ENCODE measurements at places on chromosomes 11 and 22.

- no peak for DNase-seq
These were observed 1043.8 kb downstream of the BRD1 start for GRCh38 chr22:48783821-48784266.

DNA sequence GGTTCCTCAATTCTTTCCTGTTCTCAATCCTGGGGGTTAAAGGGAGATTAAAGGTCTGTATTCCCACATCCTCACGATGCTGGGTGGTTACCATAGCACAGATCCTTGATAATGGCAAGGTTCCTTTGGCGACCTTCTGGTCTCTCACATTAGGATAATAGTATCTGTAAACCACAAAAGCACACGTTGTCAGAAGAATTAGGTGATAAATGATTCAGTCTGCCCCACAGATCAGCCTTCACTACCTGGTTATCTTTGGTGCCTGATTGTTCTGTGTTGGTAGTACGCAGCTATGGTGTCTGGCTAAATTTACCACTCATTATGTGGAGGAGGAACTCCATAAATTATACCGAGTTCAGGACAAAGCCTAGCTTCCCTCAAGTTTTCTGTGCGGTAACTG, 78.4 kb downstream of the C2CD3 start:
- no peak for DNase-seq

- no peak for DNase-seq
These were observed 269.3 kb upstream of the PITPNB start for GRCh38 chr22:28188178-28188879.

- no peak for DNase-seq
These were observed 58.2 kb upstream of the PRSS23 start for GRCh38 chr11:86741839-86742805.

DNA sequence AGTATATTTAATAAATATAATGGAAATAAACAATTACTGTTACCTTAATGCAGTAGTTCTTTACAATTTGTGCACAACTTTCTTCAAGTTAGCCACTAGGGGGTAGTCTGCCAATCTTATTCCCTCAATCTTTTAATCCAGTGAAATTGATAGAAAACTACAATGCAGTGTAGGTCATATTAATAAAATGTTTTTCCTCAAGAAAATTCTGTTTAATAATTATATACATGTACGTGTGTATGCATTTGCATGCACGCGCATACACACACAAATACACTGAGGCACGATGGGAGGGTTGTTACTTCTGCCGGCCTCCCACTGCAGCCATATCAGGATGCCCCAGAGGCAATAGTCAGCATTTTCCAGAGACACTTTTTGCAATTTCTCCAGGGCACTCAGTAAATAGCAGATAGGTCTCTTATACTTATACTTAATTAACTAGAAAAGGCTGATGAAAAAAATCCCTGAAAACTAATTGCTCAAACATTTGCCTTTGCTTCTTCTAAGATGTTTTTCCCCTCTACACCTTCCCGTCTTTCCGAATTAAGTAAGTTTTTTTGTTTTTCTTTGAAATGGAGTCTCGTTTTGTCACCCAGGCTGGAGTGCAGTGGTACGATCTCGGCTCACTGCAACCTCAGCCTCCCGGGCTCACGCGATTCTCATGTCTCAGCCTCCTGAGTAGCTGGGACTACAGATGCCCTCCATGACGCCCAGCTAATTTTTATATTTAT, 3.1 kb downstream of the GAB2 start:
- no peak for DNase-seq

GRCh38 chr22:49107561-49107960, 720.1 kb downstream of the BRD1 start:
- DNase-seq: no peak

DNA sequence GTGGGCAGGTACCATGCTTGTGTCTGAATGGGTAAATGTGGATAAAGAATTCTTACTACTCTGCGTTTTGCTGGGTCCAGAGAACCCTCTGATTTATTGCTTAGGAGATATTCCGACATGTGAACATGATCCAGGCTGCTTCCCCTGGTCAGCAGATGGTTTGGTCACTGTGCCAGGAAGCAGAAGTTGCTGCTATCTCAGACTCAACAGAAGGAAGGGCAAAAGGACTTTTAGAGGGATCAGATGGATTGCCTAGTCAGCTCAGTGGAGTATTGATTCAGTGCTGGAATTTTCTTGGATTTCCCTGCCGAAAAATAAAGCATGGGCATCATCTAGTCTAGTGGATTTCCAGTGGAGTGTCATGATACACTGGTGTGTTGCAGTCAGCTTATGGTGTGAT, 440.1 kb downstream of the NTM start:
- no peak for DNase-seq

GRCh38 chr11:4699697-4700435, 2.2 kb upstream of the OR51E2 start:
- DNase-seq: no peak

GRCh38 chr11:83661491-83662350, 375.6 kb upstream of the CCDC90B start:
- no peak for DNase-seq

- no peak for DNase-seq
These were observed 737.8 kb downstream of the FAM181B start for GRCh38 chr11:81995889-81996288.

DNA sequence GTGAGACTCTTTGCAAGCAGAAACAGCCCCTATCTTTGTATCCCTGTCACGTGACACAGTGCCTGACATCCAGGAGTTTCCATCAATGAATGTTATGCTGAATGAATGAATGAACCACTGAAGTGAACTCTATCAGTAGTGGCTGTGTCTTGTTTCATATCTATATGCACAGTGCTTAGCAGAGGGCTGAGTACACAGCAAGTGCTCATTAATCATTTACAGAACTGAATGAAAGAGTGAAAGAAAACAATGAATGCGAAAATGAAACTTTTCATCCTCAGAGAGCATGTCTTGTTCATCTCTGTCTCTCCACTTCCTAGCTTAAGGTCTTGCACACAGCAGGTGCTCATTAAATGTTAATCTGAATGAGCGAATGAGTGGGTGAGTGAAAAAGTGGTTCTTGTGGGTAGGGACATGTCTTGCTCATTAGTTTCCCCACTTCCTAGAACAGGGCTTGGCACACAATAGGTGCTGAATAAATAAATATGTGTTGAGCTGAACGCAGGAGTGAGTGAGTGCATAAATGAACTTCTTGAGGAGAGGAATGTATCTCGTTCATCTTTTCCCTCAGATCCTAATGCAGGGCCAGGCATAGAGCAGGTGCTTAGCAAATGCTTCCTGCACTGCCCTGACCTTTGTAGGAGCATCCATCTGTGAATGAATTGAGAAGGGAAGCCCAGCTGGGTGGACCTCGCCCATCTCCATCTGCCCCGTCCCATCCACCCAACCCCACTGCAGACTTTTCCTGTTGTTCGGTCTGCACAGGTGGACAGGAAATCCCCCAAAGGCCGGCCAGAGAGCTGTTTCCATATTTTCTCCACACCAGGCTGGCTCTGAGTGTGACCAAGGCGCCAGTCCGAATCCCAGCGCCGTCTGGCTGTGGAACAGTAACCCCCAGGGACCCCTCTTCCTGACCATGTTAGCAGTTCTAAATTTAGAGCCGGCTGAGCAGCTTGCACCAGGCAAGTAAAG, 113.4 kb upstream of the CRYBB3 start:
- DNase-seq: no peak

GRCh38 chr11:64597671-64598101, 6.7 kb downstream of the SLC22A12 start:
- DNase-seq: no peak

DNA sequence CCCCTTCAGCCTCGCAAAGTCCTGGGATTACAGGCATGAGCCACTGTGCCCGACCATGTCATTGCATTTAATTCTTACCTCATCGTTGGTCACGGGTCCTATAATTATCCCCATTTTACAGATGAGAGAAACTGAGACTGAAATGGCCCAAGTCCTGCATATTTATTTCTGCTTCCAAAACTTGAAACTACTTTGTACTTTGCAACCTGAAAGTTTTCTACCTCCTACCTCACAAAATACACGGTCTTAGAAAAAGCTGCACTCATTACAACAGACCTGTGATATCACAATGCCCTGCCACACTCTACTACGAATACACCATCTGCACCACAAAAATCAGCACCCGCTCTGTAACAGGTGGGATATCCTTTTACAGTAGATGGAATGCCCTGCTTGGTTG, 189.1 kb downstream of the ADAMTS15 start:
- no peak for DNase-seq

DNA sequence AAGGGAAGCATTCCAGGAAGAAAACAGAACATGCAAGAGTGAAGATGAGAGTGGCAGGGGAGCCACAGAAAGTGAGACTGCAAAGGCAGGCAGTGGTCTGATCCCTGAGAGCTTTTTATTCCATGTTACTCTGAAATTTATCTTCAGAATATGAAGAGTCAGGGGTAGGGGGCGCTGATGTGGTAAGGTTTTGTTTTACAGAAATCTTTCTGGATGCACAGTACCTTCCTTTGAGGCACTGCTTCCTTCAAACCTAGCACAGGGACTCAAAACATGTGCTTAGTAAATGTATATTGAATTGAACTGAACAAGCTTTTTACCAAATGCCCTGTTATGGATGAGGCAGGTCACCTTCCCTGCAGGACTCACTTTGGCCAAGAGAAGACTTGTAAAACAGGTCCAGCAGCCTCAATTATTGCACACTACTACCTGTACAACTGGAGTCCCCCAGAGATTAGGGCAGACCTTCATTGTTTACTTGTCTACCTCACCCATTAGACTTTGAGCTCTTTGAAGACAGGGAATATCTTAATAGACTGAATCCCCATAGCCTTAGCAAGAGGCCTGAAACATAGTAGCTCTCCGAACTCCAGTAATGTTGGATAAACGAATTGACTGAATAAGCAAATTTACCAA, 2.2 kb downstream of the PAK1 start:
- no peak for DNase-seq

DNA sequence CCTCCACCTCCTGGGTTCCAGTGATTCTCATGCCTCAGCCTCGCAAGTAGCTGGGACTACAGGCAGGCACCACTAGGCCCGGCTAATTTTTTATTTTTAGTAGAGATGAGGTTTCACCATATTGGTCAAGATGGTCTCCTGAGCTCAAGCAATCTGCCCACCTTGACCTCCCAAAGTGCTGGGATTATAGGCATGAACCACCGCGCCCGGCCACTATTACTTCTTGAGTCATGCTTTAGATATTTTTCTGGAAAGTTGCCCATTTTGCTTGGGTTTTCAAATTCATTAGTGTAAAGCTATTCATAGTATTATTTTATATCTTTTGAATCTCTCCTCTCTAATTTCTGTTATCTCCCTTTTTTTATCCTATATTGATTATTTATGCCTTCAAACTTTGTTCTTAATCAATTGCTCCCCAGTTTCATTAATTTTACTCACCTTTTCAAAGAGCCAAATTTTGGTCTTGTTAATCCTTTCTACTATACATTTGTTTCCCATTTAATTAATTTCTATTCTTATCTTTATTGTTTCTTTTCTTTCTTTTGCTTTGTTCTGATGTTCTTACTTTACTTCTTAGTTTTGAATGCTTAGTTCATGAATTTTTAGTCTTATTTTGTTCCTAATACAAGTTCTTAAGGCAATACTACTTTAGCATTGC, 10.3 kb upstream of the RAC2 start:
- DNase-seq: no peak

DNA sequence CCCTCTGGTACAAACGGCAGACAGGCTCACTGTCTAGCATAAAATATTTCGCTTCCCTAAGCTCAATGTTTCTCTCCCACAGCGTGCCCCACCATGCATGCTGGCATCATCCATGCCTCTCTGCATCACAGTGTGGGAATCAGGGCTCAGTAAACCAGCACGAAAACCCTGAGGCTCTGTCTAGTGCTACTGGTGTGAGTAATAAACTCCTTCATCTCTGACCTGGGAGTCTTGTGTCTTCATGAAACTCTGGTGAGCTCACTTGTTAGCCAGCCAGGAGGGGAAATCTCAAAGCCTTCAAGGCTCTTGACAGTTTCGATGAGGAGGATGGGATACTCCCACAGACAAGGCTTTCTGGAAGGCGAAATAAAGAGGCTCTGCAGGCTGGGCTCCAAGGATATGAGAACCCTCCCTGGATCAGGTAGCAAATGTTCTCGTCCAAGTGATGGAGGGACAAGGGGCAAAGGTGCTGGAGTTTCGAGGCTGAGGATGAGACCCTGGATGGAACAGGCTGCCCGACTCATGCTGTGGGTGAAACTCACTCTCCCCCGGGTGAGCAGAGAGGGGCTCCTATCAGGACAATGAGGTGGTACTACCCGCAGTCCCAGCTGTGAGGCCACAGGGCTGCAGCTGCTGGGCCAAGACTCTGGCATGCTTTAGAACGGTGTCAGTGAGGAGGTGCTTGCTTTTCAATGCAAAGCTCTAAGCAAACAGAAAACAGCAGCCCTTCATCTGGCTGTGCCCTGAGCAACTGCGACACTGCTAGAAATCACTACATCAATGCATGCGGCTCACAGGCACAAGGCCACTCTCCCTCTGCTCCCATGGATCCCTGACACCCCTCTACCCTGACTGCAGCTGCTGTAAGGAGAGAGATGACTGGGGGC, 69.3 kb downstream of the SHANK2 start:
- no peak for DNase-seq

All from stimulated activated CD8-positive, alpha-beta memory T cell treated with anti-CD3 and anti-CD28 coated beads, Interleukin-7, amount 100 ng/mL, for 24 hours (primary cell).